SW480 (cell line): ENCODE measurements at places on chromosomes 1 and 21.
A peak's percentile ranks its signal among the peaks of the same experiment; 100 is the strongest.

DNA sequence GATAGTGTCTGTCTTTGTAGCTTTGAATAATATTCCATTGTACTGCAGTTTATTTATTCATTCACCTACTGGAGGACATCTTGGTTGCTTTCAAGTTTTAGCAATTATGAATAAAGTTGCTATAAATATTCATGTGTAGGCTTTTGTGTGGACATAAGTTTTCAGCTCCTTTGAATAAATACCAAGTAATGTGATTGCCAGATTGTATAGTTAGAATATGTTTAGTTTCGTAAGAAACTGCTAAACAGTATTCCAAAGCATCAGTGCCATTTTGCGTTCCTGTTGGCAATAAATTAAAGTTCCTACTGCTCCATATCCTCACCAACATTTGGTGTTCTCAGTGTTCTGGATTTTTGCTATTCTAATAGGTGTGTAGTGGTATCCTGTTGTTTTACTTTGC, 311.7 kb upstream of the FMN2 start:
- DNase-seq = no peak

GRCh38 chr21:36849461-36850105, 116.9 kb downstream of the HLCS start:
- DNase-seq = no peak

GRCh38 chr1:230743899-230744298, 3.3 kb upstream of the CAPN9 start:
- DNase-seq = no peak

GRCh38 chr21:32371913-32372314, 20.9 kb downstream of the URB1 start:
- DNase-seq = no peak

DNA sequence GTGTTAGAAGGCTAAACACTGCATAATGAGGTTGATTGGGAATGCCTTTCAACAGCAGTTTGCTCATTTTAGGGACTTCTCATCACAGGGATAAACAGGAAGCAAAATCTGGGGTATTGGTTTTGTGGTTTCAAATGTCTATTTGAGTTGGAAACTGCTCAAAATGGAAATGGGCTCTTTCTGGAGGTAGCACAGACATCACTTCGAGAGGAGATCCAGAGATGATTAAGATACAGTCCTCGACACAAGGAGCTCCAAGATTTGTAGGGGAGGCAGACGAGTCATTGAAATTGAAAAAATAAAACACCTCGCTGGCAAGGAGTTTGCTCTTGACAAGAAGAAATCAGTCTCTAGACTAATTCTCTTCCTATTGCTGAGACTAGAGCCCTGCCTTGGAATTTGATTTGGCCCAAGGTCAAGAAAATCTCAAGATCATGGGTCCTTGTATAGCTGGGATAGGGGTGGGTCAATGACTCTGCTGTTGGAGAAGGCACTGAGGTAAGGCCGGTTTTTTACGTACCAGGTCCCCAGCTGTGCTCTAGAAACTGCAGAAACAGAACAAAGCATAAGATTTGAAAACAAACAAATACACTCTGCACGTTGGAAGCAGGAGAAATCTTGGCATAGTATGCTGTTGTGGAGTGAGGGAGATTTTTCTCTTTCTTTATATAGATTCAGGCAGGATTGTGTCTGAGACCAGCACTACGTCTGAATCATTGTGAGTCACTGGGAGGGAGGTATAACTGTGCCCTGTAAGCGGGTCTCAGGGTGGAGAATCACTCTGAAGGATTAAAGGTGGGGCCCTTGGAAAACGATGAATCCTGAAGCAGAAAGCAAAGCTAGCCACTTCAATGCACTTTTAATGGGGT, 17.7 kb upstream of the KLHDC8A start:
- peak; percentile 18 for DNase-seq

- DNase-seq = peak; percentile 75
These were observed 1.6 kb downstream of the COL6A2 start for GRCh38 chr21:46099476-46099875.

DNA sequence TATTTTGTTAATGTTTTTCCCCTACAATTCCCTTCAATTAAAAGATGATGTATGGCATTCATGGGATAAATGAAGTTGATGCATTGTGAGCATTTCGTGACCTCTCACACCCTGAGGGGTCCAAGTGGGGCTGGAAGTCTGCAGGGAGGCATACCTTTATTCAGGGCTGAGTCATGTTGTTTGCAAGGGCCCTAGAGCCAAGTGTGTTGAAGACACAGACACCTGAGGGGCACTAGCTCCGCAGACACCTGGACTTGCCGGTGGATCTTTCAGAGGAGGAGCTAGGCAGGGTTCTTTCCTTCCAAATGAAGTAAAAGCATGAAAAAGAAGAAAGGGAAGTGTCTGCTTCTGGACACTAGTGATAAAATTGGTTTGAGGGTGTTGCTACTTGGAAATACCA, 57.0 kb upstream of the RGS7 start:
- DNase-seq = no peak

DNA sequence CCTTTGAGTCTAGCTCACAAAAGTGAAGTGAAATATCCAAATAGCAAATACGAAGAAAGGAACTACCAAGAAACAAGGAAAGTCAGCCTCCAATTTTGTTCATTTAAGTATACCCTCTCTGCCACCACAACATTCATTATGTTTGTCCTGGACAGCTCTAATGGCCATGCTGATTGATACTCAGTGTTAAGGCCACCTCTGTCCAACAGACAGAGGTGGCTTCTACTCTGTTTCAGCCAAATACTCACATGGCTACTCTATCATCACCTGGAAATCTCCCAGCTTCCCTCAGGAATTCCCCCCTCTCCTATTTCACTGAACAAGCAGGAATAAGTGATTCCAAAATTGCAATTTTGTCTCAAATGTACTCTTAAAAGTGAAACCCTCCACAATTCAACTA, 10.7 kb downstream of the APP start:
- DNase-seq = no peak

DNA sequence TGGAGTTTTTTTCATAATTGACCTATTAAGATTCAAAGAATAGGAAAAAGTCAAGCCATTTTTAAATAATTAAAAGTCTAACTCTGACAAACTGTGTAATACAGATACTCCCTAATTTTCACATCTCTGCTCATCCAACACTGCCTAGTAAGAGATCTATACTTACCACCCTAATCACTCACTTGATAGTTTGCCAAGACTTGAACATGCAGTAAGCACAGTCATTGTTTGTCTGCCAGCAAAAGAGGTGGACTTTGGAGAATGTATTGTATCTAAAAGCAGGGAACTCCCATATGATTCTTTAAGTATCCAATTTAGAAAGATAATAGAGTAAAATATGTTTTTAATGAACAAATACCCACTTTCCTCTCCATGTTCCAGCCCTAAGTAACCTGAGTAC, 15.5 kb downstream of the TMEM59 start:
- no peak for DNase-seq

DNA sequence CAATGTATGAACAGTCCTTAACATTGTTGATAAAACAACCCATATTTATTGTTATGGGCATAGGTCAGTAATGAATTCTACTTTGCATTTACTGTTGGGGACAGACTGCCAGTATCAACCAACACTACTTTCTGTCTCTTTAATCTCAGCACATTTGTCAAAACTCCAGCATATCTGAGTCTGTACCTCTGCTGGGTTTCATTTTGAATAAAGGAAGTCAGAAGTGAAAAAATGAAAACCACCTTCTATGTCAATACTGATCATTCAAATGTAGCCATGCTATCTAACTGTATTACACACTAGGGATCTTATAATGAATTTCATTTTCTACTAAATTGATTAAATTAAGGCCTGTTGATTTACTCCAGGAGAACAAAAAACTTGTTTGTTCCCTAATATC, 24.2 kb upstream of the CXADR start:
- DNase-seq = no peak

GRCh38 chr1:34663031-34663430, 91.8 kb upstream of the GJB5 start:
- no peak for DNase-seq

GRCh38 chr1:156502894-156503697, 2.5 kb upstream of the MEF2D start:
- peak; percentile 78 for DNase-seq

DNA sequence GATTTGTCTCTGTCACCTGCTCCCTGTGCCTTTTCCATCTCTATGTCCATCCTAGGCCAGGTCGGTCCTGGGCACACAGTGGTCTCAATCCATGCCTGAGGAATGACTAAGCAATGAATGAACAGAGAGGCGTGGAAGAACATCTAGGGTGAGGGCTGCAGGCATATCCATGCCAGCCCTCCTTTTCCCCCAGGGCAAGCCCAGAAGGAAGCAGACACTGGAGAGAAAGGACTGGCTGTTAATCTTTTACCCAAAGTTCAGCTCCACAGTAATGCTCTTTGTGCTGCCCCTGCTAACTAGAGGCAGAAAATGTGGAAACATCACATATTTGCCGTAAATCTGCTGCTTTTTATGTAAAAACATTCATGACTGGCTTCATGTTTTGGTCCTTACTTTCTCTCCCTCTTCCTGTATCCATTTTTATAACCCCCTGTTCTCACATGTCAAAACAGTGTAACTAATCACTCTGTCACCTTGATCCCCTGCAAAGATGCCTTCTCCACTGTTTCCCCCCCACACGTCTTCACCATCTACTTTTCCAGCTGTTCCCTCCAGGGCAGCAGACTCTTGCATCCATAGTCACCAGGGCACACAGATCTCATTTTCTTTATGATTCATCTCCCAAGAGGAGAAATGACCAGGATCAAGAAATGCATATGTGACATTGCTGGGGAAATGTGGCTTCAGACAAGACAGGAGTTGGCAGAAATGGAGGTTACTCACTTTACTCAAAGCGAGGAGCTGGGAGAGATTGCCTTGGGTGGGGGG, 166.4 kb upstream of the PROX1 start:
- no peak for DNase-seq

DNA sequence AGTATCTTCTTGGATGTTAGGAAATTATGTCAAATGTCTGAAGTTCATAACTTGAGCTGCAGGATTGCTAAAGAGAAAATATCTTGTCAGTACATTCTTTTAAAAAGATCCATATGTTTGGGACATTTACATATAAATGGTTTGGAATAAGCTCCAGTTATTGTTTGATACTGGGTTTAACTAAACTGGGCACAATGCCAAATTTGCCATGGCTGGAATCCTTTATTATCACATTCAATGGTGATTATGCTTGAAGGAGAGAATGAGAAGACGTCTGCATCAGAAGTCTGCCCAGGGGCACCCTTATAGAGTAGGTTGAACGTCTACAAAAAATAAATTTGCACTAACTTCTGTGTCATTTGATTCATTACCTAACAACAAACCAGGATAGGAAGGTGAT, 652.5 kb downstream of the AMY1C start:
- DNase-seq = no peak

DNA sequence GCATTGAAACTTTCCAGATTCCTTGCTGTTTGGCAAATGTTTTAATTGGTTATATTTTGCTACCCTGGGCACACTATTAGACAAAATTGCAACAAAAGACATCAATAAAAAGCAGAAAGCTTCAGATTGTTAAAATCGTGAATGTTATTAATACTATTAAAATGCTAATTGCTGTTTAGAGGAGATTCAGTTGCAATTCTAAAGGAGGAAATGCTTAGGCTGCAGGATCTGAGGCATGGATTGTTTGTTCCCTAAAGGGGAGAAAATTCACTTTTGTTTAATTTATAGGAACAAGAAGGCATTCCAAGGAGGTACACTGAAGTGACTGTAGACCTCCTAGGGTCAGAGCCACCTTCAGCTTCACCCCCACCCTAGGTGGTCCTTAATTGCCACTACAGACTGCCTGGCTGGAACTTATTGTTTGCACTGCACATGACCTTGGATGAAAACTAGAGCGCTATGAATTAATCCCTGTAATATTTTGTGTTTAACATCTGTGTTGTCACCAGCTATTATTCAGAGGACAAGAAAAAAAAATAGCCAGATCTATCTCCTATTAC, 1266.9 kb upstream of the ADGRL2 start:
- no peak for DNase-seq

DNA sequence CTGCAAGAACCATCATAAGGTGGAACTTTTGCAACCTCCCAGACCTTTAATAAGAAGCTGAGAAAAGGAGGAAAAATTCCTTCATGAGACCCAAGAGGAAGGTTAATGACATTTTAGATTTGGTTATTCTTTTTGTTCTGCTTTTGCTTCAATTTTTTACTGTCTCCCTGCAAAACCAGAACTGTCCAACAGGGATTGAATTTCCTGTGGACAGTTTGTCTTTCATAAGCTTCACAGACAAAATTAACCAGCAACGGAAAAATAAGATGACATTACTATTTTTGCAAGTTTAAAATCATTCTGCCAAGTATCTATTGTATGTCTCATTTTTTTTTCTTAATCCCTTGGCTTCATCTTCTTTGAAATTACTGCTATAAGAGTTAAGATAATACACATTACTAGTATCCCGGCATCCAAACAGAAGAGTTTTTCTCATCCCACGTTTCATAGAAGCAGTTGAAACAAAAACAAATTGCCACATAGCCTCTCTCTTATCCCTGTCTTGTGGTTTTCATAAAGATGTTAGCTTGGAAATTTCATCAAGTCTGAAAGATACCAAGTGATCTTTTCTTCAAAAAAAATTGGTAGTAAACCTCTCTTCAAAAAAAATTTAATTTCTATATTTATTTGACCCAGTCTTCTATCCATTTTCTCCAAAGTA, 465.3 kb upstream of the PTBP2 start:
- no peak for DNase-seq

DNA sequence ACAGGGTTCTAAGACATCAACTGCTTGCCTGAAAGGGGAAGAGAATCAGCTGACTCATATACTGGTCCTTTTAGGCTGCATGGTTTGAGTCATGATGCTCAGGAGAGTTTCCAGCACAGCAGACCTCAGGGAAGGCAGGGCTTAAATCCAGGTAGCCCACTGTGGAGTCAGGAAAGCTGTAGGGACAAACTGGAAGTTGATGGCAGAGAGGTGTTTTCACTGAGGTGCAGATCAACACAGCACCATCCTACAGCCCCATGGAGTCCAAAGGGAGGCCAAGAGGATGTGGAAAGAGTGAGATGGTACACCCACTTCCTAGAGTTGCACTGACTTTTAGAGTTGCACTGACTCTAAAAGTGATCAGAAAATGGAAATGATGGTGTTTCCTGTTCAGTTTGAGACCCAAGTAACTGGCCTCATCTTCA, 252.4 kb upstream of the DUSP10 start:
- no peak for DNase-seq

DNA sequence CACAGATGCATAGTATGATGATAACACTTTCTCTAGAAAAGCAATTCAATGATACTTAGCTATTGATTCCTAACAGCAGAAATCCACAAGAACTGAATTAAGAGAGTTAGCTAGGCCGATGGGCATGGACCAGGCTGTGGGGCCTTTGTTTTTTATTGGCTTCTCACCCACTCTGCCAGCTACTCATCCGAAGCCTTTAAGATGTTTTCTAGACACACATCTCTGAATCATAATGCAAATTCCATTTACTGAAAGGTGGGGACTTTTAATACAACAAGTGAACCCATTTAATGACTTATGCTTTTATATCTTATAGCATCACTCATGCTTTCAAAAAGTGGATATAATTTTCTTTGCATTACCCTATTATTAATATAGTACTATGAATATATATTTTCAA, 170.2 kb downstream of the RUNX1 start:
- no peak for DNase-seq

DNA sequence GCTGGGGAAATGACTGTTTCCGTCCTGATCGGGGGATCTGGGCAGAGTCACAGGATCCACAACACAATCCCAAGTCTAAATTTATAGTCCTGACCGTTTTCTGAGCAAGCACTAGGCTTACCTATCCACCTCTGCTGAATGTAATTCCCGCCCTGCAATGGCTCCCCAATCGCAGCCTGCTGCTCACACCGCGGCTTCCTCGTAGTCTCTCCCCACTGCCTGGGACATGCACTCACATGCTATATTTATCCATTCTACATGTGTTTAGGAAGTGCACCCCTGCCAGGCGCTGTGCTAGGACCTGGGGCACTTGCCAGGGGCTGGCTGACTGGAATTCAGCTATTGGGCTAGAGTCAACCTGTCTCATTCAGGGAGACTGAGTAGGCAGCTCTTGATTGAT, 246.6 kb upstream of the CSF3R start:
- DNase-seq = no peak
